ENCODE measurements at places on chromosomes 3 and 15.
A peak's percentile ranks its signal among the peaks of the same experiment; 100 is the strongest.

DNA sequence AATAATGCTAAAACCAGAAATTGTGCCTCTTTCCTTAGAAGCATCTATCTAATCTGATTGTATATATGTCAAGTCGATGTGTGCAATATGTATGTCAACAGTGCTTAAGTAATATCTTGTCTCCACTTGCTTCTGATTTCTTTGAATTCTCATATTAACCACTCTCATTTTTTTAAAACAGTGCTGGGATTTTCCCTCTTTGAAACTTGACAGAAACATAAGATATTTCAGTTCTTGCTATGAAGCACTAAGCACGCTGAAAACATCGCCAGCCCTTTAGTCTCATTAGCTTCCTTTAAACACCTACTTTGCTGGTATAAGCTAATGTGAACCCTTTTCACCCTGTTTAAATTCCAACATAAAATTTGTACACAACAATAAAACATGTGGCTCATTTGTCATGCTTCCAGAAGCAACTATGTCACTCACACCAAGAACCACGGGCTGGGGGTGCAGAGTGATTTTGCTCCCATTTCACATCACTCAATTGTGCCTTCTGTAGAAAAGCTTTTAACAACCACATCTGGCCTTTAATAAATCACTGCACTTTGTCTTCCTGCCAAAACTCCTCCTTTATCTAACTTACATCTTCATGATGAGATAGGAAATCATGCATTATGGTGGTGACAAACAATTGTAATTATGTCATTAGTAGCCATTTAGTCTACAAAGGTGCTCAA is 185.2 kb downstream of the FOXP1 start:
- no peak for DNase-seq

GRCh38 chr15:92304223-92304975 is 89.3 kb upstream of the ST8SIA2 start:
- no peak for DNase-seq

DNA sequence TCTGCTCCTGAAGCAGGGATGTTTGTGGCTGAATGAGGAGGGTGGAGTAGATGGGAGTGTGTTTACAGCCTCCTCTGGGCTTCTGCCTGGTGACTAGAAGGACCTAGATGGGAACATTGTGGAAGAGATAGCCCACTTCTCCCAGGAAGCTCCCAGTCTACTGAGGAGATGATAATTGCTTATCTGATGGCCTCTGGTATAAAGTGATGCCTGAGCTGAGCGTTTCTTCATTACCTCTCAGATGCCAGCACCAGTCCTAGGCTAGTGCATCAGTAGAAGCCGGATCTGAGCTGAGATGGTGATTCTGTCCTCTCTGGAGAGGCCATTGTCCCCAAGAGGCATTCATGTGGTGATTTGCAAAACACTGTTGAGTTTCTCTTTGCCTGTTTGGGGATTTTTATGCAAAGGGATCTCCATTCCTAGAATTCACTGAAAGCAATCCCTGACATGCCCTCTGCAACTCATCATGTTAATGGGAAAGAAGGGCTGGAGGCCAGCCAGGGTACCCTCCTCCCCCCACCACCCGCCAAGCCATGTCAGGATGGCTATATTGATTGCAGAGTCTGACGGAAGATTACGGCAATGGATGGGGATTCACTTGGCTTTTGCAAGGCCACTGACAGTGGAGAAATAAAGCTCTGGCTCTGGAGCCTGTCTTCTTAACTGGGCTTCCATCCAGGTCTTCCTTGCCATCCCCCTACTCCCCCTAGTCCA is 166.4 kb upstream of the ROPN1 start:
- no peak for DNase-seq

GRCh38 chr3:179068779-179069530 is 2.7 kb downstream of the ZMAT3 start:
- DNase-seq, result peak; percentile 73

GRCh38 chr15:56281145-56281544 is 37.5 kb upstream of the RFX7 start:
- DNase-seq, result no peak

GRCh38 chr3:27553886-27554540 is 69.8 kb upstream of the SLC4A7 start:
- DNase-seq, result no peak

DNA sequence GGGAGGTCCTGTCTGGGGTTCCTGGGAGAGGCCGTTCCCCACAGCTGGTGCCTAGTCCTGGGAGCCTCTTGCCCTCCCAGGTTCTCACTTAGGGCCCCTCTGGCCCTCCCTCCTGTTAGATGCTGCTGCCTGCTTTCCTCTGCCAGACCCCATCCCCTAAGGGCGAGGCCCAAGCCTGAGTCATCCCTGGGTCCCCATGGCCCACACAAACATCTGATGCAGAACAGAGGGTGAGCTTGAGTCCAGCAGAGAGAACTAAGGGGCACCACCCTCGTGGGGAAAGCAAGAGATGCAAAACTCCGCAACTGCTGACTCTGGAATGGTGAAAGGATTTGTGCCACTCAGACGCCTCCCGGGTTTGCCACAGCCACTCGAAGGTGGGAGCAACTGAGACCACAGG is 58.8 kb upstream of the TRPM1 start:
- DNase-seq, result no peak

DNA sequence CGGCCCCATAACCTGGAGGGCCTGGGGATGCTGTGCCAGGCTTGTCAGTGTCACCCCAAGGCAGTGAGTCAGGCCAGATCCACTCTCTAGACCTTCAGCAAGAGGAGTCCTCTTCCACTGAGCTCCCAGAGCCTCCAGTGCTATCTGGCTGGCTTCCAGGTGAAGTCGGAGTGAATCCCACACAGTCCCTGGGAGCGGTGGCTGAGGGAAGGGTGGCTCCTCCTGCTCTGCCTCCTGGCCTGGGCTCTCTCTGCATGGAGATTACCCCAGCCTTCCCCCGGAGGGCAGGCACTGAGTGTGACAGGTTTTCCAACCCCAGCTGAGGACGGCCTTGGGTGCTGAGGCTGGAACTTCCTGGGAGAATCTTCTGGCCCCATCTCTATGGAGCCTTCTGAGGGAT is 82.7 kb downstream of the EPHB1 start:
- no peak for DNase-seq

DNA sequence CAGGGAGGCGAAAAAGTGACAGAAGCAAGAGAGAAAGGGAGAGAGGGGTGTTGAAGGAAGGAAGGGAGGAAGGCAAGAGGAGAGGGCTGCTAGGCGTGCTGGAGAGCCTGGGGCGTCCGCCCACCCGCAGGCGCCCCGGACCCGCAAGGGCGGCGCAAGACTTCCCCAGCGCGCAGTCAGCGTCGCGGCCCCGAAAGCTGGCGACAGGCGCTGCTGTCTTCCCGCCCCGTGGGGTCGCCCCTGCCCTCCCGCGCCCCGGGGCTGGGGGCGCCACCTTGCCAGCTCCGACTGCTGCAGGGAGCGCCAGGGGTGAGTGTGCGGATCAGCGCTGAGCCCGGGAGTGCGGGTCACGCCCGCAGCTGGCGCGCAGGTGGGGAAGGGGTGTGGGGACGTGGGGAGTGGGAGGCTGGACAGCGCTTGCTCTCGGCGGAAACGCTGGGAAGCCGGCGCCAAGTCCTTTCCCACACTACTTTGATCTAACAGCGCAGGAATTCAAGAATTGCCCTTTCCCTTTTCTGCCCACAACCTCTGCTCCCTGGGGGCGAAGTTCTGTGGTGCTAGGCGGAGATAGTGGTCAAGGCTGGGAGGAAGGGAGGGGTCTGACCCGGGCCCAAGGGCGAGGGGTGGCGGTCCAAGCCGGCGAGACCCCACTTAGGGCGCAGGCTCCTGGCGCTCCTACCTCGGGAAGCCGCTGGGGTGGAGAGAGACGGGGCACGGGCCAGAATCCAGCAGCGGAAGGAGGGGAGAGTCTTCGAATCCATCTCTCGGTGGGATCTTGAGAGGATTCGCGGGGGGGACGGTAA is 266.1 kb downstream of the CGGBP1 start:
- no peak for DNase-seq

GRCh38 chr15:45435124-45435903 is 57.0 kb upstream of the GATM start:
- DNase-seq, result no peak

- no peak for DNase-seq
These were observed 47.0 kb upstream of the RBP1 start for GRCh38 chr3:139586420-139587017.

- DNase-seq, result peak; percentile 73
These were observed 3.0 kb downstream of the ISL2 start for GRCh38 chr15:76339305-76340197.

DNA sequence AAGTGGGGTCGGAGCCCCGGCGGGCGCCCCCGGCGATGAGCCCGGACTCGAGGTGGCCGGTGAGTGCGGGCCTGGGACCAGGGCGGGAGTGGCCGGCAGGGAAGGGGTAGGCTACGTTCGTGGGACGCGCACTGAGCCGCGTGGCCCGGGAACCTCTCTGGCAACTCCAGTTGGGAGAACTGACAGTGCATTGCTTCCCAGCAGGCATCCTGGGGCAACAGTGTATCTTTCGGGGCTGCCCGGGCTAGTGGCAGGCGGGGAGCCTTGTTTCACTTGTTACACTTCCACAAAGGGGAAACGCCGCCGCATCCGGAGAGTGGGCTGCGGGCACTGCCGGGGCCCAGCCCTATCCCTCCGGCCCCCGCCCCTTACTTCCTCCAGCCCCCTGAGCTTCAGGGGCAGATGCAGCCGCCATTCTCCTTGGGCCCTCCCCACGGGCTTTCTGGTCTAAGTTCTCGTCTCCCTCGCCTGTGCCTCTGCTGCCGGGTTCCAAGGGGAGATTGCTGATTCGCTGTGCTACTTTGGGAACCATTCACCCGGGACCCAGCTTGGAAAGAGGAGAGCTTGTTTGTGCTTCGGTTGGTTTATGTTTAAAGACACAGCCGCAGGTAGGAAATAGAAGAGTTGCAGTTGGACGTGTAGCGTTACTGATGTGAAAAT is 675 bp downstream of the BRPF1 start:
- no peak for DNase-seq

DNA sequence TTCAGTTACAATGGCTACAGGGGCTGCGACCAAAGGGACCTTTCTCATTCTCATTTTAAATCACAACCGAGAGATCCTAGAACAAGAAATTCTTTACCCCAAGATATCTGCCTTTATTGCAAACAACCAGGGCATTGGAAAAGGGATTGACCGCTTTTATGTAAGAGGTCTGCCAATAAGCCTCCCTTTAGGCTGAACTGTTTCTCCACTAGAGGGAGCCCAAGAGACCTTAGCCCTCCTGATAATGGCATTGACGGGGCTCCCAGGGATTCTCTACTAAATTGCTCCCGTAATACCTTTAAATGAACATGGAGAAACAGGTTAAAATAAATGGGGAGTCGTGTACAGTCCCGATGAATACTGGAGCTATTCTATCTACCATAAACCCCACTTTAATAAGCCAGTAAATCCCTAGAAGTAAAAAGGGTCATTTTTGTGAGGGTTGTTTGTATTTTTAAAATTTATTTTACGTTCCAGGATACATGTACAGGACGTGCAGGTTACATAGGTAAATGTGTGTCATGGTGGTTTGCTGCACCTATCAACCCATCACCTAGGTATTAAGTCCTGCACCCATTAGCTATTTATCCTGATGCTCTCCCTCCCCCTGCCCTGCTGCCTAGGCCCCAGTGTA is 7.5 kb upstream of the IGSF10 start:
- peak; percentile 80 for DNase-seq

- no peak for DNase-seq
These were observed 102.8 kb downstream of the GABRB3 start for GRCh38 chr15:26670116-26670515.

DNA sequence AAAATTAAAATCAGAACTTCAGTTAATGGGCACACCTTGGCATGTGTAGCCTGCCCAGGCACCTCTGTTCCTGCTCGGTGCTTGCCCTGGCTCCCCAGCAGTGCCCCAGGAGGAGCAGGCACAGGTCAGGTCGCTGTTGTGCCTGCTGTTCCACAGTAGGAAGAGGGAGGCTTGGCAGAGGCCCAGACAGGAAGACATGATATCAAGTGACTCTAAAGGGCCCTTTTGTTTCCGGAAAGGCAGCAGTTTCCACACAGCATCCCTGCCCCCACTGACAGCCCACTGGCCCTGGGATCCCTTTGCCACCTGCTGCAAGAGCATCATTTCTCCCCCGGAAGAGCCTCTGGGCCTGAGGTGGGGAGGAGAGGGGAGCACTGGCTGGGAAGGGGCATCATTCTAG is 40.5 kb upstream of the HES1 start:
- DNase-seq, result no peak

DNA sequence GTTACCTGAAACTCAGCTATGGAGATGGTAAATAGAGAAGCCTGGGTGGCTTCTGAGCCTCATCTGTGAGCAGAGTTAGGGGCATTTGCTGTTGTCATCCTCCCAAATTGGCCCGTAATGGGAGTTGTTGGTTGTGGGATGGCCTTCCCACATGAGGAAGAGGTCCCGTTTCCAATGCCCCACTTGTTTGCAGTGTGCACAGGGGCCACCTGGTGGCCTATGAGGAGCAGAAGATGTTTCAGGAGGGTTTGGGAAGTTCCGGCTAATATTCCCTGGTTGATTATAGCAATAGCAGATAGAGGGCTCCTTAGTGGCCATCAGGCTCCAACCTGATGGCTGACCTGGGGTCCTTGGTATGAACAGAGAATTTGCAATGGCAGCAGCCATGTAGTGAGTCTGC is 1546.5 kb downstream of the OTOL1 start:
- peak; percentile 1 for DNase-seq

- DNase-seq, result no peak
These were observed 21.1 kb downstream of the OXNAD1 start for GRCh38 chr3:16286161-16286560.

DNA sequence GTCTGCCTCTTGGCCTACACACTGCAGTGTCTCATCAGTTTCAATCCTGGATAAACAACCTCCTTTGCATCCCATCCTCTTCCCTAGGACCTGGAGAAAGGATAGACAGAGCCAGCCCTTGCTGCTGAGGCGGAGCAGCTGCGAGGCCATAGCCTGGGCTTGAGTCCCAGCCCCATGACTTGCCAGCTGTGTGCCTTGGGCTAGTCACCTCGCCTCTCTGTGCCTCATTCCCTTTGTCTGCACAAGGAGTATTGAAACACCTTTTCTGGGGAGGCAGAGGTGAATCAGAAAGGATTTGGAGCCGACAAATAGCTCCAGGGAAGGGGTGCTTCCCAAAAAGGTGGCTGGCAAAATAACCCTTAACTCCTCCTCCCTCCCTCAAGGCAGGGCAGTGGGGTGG is 65.0 kb upstream of the SLC6A1 start:
- DNase-seq, result no peak

DNA sequence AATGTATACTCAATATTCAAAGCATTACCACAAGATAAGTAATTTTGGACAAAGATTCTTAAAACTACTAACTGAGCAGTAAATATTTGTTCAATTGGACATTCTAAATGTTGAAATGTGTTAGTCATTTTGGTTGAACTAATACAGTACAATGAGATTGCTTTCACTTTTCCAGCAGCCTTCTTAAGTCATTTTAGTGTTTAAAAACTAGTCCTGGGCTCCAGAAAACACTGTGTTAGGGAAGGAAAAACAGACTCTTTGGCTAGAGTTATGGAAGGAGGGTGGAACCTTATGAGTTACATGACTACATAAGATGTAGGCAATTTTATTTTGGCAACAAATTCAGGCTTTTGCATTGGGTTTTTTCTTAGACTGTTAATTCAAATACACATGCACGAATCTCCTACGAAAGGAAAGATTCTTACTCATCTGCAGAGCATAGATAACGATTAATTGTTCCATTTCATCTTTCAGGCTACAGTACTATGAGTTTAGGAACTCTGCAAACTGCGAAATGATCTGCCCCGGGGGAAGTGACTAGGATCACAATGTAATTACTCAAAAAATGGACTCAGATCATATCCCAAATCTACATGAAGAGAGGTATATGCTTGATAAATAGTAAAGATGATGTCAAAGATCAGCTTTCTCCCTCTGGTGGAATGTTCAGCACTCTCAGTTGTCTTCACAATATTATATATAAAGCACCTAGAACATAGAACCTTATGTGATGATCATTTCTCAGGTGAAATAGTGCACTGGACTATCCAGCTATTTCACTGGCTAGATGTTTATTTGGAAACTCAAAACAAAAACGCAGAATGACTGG is 492.8 kb upstream of the MDFIC2 start:
- DNase-seq, result peak; percentile 14

All from foreskin fibroblast (primary cell).